ENCODE measurements at places on chromosomes 1 and 21.

DNA sequence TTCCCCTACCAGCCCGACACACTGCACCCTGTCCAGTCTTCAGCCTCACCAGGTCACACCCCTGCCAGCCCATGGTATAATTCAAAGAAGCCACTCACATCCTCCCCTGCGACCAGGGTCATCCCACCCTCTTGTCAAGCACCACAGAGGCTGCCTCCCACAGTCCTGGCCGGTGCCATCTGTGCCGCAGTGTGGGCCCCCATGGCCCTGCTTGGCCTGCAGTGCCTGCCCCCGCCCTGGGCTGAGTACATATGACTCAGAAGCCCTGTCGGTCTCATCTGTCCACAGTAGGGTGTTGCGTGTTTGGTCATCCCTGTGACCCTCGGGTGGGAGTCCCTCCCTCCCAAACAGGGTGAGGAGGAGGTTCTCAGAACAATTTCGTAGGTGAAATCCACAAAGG, 190.8 kb upstream of the AJAP1 start:
- DNase-seq, result no peak

GRCh38 chr1:165144757-165145397, 211.6 kb downstream of the LMX1A start:
- DNase-seq, result peak; percentile 7

- peak; percentile 10 for DNase-seq
Observed at GRCh38 chr1:167057241-167057688, 32.9 kb downstream of the GPA33 start.

GRCh38 chr1:31551208-31551607, 25.1 kb upstream of the TINAGL1 start:
- peak; percentile 38 for DNase-seq

DNA sequence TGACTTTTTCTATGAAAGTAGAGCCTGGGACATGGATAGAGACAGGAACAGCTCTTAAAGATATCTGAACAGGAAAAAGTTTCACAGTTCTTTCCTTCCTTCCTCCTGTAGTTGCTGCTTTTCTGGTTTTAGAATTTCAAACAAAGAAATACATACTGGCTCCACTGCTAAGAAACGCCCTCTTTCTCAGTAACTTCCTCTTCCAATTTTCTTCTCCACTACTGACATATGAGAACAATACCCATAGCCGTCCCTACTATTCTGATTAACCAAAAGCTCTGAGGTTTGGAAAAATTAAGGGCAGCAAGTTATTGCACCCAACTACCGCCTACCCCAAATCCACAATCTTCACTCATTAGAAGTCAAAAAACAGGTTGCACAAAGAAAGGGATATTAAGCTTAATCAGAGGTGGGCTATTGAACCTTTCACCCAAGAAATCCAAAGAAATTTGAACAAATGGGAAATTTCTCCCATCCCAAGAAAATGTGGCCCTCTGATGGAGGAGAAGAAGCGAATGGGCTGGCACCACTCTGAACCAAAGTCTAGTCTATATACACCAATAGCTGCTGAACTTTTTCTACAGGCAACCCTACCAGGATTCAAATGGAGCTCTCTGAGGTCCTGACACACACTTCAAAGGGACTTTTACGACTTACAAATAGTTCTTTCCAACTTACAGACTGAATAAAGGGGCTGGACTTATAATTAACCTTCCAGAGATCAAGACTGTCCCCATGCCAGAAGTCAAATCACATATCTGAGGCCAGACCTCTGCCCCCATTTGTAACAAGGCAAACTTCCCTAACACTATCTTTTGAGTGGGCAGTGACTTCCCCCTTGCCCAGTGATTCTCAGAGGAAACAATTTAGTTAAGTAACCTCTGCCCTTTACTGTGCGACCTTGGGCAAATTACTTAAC, 1.7 kb downstream of the WASF2 start:
- no peak for DNase-seq
